ENCODE measurements at places on chromosomes 6 and 20.

DNA sequence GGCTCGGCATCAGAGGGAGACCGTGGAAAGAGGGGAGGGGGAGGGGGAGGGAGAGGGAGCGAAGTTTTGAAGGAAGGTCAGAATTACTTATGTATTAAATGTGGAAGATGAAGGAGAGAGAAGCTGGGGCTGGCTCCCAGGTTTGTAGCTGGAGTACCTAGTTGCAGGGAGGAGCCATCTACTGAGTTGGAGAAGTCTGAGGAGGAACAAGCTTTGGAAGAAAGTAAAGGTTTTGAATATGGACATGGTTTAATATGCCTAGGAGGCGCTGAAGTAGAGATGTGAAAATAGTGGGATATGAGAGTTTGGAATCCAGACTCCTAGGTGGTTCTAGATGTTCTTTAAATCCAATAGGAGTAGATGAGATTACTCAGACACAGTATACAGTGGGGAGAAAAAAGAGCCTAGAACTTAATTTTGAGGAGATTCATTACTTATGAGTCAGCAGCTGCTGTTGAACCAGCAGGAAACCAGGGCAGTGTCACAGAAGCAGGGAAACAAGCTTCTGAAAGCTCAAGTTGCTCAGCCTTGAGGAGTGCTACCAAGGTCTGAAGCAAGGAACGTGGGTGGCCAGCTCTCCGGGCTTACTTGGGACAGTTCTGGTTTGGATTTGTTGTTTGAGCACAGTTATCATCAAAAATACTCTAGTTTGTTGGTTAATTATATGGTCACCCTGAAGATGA, 149.3 kb downstream of the UTRN start:
- no peak for DNase-seq

DNA sequence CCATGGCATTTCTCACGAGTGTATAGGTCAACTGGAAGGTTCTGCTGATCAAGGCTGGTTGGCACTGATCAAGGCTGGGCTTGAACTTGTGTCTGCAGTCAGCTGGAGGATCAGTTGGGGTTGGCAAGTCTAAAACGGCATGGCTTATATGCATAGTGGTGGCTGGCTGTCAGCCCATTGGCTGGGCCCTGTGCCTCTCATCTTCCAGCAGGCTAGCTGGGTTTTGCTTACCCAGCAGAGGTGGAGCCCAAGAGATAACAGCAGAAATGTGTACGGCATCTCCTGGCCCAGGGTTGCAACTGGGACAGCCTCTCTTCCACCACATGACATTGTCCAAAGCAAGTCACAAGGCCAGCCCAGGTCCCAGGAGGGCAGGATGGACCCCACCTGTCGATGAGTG, 158.2 kb downstream of the BMP7 start:
- DNase-seq = no peak

GRCh38 chr6:13172291-13172690, 156.0 kb downstream of the TBC1D7 start:
- no peak for DNase-seq

DNA sequence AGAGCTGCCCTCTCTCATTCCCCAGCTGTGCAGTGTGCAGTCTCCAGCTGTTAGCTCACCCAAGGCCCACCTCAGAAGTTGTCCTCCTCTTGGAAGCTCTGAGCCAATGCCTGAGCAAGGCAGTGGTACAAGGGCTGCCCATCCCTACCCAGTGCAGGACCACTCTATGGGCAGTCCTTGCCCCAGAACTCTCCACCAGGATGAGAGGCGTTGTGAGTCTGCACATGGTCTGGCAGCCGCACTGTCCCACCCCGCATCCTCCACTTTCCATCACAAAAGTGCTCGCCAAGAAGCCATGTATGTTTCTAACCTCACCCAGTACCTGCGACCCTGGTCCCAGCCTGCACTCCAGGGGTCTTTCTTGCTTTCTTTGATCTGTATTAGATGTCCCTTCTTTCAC, 175.1 kb upstream of the PMEPA1 start:
- DNase-seq = no peak

- no peak for DNase-seq
Observed at GRCh38 chr6:148494226-148494625, 151.6 kb downstream of the SASH1 start.

DNA sequence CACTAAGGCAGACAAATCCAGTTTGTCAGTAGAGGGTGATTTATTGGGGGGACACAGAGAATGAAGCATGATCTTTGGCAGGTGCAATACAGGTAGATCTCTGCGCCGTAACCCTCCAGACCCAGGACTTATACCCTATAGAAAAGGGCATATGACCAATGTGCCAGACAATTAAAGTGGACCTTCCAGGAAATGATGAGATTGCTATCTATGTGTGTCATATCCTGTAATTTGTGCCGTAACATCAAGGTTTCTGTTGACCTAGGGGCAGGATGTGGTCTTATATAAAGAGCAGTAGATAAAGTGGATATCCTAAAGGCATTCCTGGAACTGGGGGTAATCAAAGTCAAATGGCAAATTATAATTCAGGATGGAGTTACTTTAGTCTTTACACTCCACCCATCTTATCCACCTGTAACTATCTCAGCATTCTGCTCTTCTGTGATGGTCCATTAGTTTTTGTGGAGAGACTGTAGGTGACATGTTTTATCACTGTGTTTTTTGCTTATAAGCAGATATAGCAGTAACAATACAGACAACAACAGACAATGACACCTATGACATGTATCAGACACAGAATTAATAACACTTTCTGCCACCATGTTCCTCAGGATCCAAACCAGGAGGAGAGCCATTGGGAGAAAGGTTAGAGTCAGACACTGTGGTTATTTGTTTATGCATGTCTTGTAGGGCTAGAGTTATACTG, 43.1 kb upstream of the ZNF337 start:
- DNase-seq = no peak

GRCh38 chr6:36807750-36808149, 31.5 kb downstream of the CPNE5 start:
- DNase-seq = no peak

DNA sequence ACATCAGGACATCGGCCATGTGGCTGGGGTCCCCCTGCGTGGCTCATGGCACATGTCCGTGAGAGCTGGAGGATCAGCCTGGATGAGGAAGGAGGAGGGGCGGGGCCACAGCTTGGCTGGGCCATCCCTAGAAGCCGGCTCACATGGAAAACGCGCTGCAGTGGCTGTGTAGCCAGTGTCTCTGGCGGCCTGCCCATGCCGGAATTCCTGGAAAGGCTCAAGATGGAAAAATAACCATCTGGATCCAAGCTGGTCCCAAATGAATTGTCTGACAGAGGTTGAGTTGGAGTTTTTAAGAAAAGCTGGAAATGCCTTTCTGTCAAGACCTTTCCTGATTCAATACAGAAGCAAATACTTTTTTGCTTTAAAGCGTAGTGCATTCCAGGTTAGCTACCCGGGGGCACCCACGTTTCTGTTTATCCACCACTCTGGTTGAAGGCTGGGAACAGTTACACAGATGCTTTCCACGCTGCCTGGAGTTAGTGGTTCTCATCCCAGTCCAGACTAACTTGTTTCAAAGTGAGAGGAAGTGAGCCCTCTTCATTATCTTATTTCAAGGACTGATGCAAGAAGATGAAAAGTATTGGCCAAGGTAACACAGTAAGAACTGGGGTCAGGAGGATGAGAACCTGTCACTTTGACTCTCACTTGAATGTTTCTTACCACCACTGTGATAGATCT, 99.0 kb downstream of the GMPR start:
- no peak for DNase-seq

GRCh38 chr6:158376631-158377081, 64.4 kb downstream of the TULP4 start:
- DNase-seq = no peak

- peak; percentile 31 for DNase-seq
Observed at GRCh38 chr6:14254505-14254904, 136.9 kb downstream of the CD83 start.

- no peak for DNase-seq
Observed at GRCh38 chr20:47544852-47545251, 43.2 kb downstream of the NCOA3 start.

GRCh38 chr6:1965596-1966224, 279.7 kb downstream of the GMDS start:
- no peak for DNase-seq

DNA sequence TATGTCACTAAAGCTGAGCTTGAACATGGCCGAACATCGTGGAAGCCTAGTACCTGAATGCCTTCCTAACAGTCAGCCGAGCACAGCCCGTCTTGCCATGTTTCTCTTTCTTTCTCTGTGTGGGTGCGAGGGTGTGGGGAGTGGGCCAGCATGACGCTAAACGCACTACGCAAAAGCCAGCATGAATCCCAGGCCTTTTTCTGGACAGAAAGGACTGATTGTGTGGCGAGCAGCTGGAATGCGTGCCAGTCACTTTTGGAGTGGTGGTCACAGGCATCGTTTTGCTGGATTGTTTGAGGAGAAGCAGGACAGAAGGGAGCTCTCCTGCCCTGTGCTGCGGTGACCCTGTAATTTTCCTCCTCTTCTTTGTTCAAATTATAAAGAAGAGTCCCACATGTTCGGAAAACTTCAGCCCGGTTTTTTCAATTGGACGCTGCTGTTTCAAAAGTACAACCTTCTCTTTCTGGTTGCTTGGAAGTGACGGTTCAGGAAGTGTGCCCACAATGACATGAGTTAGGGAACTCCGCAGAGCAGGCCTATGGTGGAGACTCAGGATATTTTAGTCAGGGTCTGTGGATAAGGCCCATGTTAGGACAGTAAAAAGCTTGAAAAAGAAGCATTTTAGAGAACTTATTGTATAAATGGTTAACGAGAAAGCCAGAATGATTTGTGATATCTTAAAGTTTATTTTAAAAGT, 54.3 kb downstream of the PDE7B start:
- no peak for DNase-seq

GRCh38 chr20:855466-856360, 22.2 kb downstream of the FAM110A start:
- no peak for DNase-seq

- no peak for DNase-seq
Observed at GRCh38 chr20:5796331-5797040, 46.3 kb downstream of the SHLD1 start.

DNA sequence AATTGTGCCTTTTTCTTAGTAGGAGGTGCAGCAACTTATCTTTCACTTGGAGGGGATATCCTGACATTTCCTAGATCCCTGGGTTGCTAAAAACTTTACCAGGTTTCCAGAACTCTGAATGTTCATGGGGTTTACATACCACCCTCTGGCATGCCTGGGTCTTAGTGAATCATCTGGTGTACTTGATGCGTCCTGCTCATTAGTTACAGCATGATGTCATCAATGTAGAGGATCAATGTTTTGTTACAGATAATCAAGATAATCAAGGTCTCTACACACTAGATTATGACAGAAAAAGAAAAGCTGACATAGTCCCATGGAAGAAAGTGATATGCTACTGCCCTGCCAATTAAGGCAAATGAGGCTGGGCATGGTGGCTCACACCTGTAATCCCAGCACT, 27.0 kb downstream of the FITM2 start:
- DNase-seq = no peak

- DNase-seq = no peak
Observed at GRCh38 chr6:73382462-73383113, 12.0 kb upstream of the DDX43 start.

- DNase-seq = no peak
Observed at GRCh38 chr6:125699591-125699990, 49.8 kb upstream of the HEY2 start.

- no peak for DNase-seq
Observed at GRCh38 chr6:56787209-56787608, 144.5 kb upstream of the DST start.

DNA sequence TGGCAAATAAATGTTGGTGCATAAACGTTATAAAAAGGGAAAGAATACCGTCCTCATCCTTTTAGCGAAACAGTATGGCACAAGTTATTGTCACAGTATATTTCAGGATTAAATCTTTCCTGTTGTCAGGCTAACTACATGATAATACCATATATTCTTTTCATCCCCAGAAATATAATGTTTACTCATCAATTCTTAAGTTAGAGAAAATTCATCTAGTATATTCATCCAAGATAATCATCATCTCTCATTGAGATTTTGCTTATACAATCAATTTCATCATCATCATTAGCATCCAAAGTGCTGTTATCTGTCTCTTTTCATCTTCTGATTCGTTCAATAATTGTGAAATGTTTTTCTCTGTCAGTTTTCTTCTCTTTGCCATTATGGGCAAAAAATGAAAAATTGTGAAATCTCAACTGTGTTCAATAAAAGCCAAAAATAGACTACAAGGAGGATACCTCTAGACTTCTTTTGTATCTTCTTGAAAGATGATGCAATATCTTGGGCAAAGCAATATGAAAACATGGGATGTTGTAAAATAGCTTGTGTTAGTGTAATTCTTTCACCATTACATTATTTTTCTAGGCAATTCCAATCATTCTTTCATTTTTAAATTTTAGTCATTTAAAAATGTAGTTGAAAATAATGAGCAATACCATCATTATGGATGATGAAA, 2.6 kb downstream of the SPACA1 start:
- no peak for DNase-seq

DNA sequence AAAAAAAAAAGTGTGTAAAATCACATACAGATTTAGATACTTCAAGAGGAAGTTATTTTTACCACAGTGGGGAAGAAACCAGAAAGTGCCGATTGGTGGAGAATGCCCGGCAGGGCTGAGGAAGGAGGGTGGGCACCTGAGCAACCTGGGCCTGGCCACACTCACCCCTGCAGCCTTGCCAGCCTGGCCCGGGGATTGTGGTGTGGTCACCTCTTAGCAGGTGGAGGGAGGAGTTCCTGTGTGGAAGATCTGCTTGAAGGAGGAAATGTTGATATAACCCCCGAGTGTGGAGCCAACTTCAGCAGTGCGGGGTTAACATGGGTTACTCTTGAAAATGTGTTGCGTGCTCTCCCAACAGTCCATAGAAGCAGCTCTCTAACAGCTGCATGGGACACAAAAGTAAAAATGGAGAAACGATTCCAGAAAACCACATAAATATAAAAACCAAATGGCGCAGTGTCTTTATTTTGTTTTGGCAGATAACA, 14.7 kb downstream of the UST start:
- peak; percentile 74 for DNase-seq
